A549 treated with Hydrocortisone at 1 μM for 4 hours (cell line): ENCODE measurements at places on chromosomes 7 and 10. TPM values are rescaled to one million over a fixed set of nuclear protein-coding genes. Genes with fewer than 3 reads are reported as not detected.

Gene ELOVL3
- total RNA-seq, result 0.29 to 0.46 TPM (median 0.33 TPM) in 5 replicates

Gene UCN3
- total RNA-seq, result not detected in 5 replicates

Gene RPEL1
- 0.06 TPM in 1 of 5 replicates, not detected in the others for total RNA-seq

Gene AGAP5
- 2.0 to 3.8 TPM (median 2.4 TPM) in 5 replicates for total RNA-seq

Gene HYAL4
- not detected in 5 replicates for total RNA-seq

Gene HOGA1
- total RNA-seq, result 1.9 to 2.8 TPM (median 2.4 TPM) in 5 replicates

Gene MCU
- total RNA-seq, result 22.5 to 34.2 TPM (median 27.5 TPM) in 5 replicates

Gene RADIL
- 1.1 to 2.7 TPM (median 2.0 TPM) in 5 replicates for total RNA-seq

Gene MSANTD7
- 10.8 to 12.8 TPM (median 11.1 TPM) in 5 replicates for total RNA-seq

Gene HOXA9
- total RNA-seq, result 0.32 to 0.67 TPM (median 0.54 TPM) in 5 replicates

Gene PRKAG2
- 42.5 to 46.0 TPM (median 45.4 TPM) in 5 replicates for total RNA-seq

Gene SFTPA1
- total RNA-seq, result not detected in 5 replicates

Gene OPN4
- not detected in 5 replicates for total RNA-seq

Gene PYROXD2
- total RNA-seq, result 3.9 to 5.1 TPM (median 4.7 TPM) in 5 replicates

Gene GARIN1A
- 0.38 to 0.72 TPM (median 0.60 TPM) in 5 replicates for total RNA-seq

Gene VWC2
- not detected in 5 replicates for total RNA-seq

Gene SMKR1
- total RNA-seq, result 7.0 to 11.1 TPM (median 10.4 TPM) in 5 replicates

Gene UCMA
- not detected in 5 replicates for total RNA-seq

Gene STOX1
- total RNA-seq, result 0.53 to 0.82 TPM (median 0.70 TPM) in 5 replicates

Gene OR2A1
- not detected in 5 replicates for total RNA-seq

Gene CPEB3
- total RNA-seq, result 0.26 to 0.40 TPM (median 0.33 TPM) in 5 replicates

Gene LIPK
- not detected in 5 replicates for total RNA-seq

Gene PRKCQ
- 3.5 to 4.3 TPM (median 3.7 TPM) in 5 replicates for total RNA-seq

Gene SPAG6
- total RNA-seq, result not detected in 5 replicates

Gene ADAM8
- total RNA-seq, result 1.6 to 4.2 TPM (median 3.7 TPM) in 5 replicates
